ENCODE measurements at places on chromosomes 11 and 22.

DNA sequence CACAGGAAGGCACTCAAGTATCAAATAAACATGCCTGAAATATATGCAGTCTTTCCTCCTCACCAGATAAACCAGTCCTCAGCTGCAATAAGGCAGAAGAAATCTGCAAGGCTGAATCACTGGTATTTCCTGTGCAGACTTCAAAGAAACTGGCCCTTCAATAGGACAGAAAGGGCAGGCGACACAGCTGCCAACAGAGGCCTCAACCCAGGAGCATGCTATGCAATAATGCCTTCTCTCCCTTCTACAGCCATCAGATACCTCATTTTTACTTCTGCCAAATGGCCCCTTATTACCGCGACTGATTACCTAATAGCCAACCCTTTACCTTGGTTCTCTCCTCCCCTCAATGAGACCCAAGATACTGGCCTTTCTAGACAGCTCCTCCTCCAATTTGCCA, 8.0 kb downstream of the NUMA1 start:
- peak; percentile 32 for DNase-seq

DNA sequence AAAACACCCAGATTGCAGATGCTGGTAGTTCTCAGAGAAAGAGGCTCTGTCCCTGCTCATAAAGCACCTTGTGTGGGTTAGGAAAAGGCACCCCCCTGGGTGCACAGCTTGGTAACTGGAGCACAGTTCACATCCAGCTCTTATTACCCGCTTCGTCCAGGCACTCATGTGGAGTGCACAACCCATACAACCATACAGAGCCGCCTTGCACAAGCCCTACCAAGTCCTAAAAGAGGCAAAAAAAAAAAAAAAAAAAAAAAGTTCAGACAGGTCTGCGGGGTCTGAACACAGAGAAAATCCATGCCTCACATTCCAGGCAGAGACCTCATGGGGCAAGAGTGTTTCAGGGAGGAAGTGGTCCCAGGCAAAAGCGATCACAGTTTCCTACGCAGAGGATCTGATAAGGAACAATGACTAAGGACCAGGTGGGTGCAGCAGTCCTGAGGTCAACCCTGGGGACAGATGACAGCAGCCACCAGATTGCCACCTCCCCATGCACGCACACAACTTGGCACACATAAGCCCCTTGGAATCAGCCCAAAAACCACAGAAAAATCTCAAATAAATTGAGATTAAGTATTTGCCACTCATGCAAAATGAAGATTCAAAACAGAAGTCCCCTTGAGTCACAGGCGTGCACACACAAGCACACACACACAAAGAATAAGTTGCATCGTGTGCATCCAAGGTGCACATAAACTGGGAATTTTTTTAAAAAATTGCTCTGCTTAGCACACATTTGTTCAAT, 12.3 kb downstream of the MB start:
- peak; percentile 48 for DNase-seq

- no peak for DNase-seq
These were observed 13.7 kb downstream of the CSTF3 start for GRCh38 chr11:33147559-33147958.

GRCh38 chr22:38461414-38462081, 6.3 kb upstream of the KDELR3 start:
- peak; percentile 68 for DNase-seq

DNA sequence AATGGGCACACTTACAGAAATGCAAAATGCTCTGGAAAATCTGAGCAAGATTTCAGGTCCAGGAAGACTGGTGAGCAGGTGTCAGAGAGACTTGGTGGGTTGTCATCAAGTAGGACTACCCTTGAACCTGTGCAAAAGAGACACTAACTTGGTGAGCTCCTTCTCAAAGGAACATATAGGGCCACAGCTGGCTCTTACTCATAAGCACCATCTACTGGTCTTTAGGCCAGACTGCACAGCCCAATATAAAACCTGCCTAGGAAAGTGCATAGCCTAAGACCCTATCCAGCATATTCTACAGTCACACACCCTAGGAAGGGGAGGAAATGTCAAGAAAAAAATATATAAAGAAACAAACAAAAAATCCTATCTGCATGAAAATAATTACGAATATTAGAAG, 18.2 kb upstream of the OR10W1 start:
- peak; percentile 15 for DNase-seq

DNA sequence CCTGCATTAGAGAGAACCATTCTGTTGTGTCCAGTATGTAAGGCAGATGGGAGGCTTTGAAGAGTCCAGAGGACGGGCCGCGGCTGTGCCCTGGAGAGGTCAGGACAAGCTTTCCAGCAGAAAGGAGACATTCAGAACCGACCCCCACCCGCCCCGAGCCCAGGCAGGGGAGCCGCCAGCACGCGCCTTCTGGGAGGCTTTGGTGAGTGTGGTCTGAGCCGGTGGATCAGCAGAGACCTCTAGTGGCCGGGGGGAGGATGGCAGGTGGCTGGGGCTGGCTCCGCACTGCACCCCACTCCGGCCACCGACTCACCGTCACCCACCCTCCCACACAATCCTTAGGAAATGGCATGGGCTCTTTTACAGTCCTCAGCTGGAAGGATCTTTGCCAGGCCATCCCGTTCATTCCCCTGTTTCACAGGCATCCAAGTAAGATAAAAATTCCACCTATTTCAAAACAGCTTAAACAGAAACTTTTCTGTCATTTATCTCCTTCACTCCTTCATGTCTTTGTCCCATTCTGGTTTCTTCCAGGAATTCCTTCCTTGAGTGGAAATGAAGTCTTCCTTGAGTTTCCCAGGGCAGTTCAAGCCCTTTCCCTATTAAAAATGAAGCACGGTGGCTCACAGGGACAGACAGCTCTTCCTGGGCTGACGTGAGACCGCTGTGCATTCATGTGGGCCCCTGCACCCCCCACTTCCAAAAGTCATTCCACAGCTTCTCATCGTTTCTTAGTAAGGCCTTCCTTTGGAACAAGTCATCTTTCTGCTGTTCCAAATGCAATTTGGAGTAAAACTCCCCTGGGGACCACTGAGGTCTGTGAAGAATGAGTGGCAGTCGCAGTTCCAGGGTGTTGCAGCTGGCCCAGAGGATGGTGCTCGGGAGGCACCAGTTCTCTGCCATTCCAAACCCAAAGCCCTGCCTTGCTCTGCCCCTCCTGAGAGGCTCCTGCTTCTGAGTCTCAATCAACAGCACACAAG, 91.0 kb downstream of the FEZ1 start:
- peak; percentile 67 for DNase-seq

DNA sequence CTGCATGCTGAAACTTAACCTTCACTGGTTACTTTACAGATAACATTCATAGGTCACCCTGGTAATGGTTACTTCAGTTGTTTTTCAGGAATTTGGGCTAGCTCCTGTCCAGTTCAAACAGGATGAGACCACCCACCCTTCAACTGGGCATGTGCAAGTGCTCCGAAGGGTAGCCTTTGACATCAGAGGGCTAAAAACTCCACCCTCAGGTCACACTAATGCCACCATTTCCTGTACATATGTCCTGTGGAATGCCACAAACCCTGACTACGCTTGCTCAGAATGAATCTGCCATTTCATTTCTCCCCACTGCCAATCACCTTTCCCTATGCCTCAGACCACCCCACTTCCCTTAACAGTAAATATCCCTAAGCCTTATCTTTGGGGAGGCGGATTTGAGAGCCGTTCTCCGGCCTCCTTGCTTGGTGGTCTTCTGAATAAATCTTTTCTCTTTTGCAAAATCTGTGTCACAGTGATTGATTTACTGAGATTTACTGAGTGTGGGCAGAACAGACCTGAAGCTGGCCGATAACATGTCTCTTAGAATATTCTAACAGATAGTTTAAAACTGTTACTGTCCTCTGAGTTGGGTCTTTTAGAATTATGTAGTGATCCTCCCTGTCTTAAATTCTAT, 25.4 kb upstream of the FXYD2 start:
- no peak for DNase-seq

DNA sequence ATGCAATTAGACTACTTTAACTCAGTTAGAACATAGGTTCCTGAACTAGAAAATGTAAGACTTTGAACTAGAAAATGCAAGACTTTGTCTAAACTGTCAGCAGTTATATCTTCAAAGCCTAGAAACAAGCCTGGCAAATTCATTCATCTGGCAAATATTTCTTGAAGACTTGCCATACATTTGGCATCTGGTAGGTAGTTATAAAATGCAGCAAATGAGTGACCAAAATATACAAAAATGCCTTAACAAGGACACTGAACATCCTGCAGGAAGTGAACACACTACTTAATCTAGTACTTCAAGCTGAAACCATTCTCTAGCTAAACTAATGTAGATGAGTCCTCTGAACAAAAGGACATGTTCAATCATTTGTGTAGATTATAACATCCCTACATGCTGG, 84.7 kb upstream of the SCUBE2 start:
- DNase-seq: no peak

- no peak for DNase-seq
These were observed 17.6 kb upstream of the GRK2 start for GRCh38 chr11:67248653-67249052.

- DNase-seq: no peak
These were observed 725.3 kb upstream of the CCDC179 start for GRCh38 chr11:23585416-23586104.

- DNase-seq: no peak
These were observed 38.6 kb upstream of the LMO2 start for GRCh38 chr11:33930317-33931021.

DNA sequence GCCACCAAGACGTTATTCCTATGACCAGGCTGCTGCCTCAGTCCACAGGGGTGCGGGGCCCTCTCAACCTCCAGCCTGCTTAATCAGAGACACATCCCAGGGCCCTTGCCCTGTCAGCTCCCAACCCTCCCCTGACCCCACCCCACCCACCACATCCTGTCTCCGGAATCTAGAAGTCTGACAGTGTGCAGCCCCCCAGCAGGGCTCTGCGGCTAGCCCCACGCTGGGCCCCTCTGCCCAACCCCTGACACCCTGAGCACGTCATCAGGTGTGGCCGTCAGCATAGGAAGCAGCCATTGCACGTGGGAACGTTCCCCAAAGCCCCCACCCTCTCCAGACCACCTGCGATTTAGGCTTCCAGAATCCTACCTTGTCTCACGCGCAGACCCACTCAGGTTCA, 34.3 kb upstream of the IGSF9B start:
- DNase-seq: no peak

- DNase-seq: no peak
These were observed 297.9 kb upstream of the C11orf87 start for GRCh38 chr11:109123816-109124787.

DNA sequence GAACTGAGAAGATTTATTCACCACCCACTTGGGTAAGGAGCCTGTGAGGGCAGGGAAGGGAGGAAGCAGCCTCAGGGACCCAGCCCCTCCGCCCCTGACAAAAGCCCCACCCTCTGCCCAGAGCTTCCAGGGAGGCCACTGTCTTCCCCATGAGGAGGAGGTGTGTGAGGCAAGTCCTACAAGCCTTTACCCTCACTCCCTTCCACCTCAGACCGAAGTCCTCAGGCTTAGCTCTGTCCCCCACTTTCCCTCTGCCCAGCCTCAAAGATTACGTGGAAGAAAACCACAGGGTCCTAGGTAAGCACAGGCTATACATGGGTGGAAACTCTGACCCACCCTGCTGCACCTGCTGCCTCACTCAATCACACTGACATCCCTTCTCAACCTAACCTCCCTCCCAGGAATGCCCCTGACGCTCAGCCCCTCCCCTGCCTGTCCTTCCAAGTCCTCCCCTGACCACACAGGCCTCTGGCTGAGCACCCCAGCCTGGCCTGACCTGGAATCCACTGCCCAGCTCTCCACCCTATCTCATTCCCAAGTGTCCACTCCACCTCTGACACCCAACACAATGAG, 3.6 kb upstream of the ARAP1 start:
- DNase-seq: no peak

- DNase-seq: no peak
These were observed 18.9 kb upstream of the INSC start for GRCh38 chr11:15095736-15096228.

DNA sequence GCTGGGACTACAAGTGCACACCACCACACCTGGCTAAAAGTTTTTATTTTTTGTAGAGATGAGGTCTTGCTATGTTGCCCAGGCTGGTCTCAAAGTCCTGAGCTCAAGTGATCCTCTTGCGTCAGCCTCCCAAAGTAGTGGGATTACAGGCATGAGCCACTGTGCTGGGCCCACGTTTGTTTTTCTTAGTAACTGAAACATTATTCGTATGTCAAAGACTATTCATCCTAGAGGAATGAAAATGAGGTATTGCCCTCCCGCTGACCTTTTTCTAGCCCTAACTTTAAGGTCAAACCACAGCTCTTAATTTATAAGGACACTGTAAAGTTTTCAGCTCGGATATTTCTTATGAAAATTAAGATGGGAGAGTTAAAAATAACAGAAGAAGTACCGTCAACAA, 33.2 kb upstream of the PAX6 start:
- no peak for DNase-seq

Data from activated CD4-positive, alpha-beta T cell treated with anti-CD3 and anti-CD28 coated beads, Interleukin-10, Interleukin-2, amounts not matched to agents 100 ng/mL and 50 ng/mL, durations not matched to agents 16 hours and 8 hours (primary cell).